ENCODE measurements at places on chromosomes 16 and 17.

DNA sequence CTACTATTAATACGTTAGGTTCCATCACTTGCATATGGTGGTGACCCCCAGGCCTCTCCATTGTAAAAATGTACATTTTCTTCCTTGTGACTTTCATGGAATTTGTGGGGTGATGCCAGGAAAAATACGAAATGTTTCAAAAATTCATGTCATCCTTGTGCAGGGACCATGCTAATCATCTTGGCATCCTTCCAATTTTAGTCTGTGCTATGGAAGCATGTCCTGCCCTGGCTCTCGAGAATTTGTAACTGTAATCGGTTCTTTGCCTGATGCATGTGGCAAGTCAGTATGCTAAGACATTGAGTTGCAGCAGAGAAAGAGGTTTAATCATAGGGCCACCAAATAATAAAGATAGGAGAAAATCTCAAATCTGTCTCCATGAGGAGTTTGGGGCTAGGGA lies 14.3 kb upstream of the GINS3 start:
- no peak for DNase-seq

DNA sequence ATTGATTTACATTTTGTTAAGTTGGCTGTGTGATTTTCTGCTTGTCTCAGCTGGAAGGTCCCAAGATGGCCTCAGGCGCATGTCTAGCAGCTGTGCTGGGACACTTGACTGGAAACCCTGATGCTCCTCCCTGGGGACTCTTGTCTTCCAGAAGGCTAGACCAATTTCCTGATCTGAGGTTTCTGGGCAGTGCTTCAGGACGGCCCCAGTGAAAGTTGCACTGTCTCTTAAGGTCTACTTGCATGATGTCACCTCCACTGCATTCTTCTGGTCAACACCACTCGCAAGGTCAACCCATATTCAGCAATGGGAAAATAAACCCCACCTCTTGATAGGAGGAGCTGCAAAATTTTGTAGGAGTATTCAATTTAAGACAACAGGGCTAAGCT lies 116.0 kb downstream of the SALL1 start:
- no peak for DNase-seq

DNA sequence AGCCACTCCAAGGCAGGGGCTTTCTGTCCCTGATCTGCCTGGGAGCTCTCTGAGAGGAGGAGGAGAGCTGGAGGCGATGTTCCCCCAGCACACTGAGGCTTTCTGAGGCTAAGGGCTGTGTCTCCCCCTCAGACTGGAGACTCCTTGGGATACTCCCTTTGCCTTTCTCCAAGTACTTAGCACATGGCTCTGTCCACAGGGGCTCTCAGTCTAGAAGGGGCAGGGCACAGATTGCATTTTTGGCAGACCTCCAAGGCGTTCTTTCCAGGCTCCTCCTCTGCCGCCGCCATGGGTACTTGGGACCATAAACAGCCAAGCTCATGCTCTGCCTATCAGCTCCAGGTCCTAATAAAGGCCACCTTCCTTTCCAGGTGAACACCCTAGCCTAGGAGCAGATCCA lies 1.8 kb upstream of the GIP start:
- no peak for DNase-seq

- DNase-seq = no peak
These were observed 357.6 kb upstream of the SALL1 start for GRCh38 chr16:51508490-51509212.

DNA sequence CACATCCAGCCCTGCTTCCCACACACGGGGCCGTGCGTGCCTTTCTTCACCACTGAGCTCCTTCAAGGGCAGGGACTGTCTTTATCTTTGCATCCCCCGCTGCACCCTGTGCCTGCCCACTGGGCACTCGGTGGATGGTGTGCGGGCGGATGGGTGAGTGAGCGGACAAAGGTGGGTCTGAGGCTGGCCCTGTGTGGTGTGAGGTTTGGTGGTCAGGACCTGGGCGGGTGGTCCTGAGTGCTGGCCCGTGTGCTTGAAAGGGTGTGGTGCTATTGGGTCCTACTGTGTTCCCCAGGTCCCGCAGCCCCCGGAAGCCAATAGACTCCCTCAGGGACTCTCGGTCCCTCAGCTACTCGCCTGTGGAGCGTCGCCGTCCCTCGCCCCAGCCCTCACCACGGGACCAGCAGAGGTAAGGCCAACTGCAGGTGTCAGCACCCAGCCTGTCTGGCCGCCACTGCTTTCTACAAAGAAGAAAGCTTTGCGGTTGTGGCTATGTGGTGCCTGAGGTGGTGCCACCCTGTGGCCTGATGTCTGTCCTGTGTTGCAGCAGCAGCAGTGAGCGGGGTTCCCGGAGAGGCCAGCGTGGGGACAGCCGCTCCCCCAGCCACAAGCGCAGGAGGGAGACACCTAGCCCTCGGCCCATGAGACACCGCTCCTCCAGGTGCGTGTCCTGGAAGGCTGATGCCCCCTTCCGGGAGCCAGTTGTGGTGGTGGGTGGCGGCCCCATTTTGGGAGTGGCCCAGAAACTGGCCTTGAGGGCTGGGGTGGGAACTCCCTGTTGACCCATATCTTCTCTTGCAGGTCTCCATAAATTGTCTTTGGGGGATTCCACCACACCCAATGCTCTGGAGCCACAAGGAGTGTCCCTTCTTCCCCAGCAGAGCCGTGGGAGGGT lies 6.8 kb downstream of the ELOB start:
- DNase-seq = no peak

GRCh38 chr17:49193513-49194296 lies 16.7 kb downstream of the GNGT2 start:
- no peak for DNase-seq

DNA sequence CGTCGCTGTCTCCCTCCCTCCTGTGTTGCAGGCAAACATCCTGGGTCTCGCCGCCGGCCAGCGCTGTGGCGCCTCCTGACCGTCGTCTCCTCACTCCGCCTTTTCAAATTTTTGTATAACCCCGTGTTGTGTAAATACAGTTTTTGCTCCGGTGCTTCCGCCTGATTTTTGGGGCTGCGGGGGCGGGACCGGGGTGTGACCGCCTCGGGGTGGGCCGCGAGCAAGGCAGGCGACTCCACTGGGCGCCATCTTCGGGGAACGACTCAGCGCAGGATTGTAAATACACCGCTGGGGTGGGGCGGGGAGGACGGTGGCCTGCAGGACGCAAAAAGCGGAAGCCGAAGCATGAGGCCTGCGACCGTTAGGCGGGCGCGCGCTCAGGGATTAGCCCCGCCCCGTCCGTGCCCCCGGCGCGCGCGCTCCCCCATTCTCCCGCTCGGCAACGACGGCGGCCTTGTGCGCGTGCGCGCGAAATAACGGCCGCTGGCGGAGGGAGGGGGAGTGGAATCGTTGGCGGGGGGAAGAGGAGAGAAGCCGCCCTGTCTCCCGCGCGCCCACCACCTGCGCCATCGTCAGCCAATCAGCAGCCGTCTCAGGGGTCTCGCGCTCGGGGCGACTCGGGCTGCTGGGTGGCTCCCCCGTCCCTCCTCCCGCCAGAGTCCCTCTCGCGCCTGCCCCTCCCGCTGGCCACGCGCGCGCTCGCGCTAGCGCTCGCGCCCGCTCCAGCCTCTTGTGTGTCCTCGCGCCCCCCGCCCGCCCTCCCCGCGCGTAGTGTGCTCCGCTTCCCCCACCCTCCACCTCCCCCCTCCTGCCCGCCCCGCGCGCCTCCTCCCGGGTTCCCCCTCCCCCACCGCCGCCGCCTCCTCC lies 864 bp upstream of the MAZ start:
- DNase-seq = peak; percentile 96
